ENCODE measurements at places on chromosomes 11 and 22.
A peak's percentile ranks its signal among the peaks of the same experiment; 100 is the strongest.

- no peaks in the 10 kb centered on the region for H3K27me3 ChIP-seq
- H3K4me3 ChIP-seq, result no peak overlapping the region
- no peak overlapping the region for H3K27ac ChIP-seq
- no peak for DNase-seq
- H3K4me1 ChIP-seq, result peaks cover 3% of the 10 kb centered on the region
- H3K36me3 ChIP-seq, result no peaks in the 10 kb centered on the region
Measured at GRCh38 chr11:28838741-28839140, 730.6 kb downstream of the METTL15 start.

DNA sequence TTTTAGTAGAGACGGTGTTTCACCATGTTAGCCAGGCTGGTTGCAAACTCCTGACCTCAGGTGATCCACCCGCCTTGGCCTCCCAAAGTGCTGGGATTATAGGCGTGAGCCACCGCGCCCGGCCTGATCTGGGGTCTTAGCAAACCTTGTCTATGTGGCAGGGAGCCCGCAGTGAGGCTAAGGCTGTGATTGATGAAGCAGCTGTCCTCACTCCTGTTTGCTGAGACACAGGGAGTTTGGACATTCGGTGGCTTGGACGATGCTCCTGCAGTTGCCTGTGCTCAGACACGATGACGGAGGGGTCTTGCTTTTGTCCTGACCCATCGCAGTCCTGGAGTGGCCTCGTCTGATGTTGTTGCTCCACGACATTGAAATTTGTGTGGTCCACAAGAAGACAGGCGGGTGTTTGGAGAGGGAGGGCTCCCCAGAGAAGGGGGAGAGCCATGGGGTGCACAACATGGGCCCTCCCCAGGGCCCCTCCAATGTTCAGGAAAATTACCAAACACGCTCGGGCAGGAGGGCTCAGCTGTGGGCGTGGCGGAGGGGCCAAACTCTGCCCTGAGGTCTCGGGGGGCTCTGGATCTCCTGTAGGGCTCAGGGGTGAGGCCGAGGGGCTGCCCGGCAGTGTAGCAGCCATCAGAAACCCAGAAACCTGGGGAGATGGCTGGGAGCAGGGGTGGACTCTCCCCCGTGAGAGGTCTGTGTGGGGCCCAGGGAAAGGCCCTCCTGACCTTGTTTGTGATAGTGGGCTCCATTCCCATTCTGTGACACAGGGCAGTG, 41.8 kb upstream of the PRR5 start:
- H3K4me3 ChIP-seq, result no peak overlapping the region
- no peaks in the 10 kb centered on the region for H3K27me3 ChIP-seq
- H3K27ac ChIP-seq, result no peak overlapping the region
- DNase-seq, result no peak

- no peaks in the 10 kb centered on the region for H3K27me3 ChIP-seq
- H3K36me3 ChIP-seq, result no peaks in the 10 kb centered on the region
- DNase-seq, result no peak
- H3K4me1 ChIP-seq, result no peaks in the 10 kb centered on the region
- H3K27ac ChIP-seq, result no peak overlapping the region
Measured at GRCh38 chr22:24443668-24444067, 16.3 kb downstream of the ADORA2A start.

DNA sequence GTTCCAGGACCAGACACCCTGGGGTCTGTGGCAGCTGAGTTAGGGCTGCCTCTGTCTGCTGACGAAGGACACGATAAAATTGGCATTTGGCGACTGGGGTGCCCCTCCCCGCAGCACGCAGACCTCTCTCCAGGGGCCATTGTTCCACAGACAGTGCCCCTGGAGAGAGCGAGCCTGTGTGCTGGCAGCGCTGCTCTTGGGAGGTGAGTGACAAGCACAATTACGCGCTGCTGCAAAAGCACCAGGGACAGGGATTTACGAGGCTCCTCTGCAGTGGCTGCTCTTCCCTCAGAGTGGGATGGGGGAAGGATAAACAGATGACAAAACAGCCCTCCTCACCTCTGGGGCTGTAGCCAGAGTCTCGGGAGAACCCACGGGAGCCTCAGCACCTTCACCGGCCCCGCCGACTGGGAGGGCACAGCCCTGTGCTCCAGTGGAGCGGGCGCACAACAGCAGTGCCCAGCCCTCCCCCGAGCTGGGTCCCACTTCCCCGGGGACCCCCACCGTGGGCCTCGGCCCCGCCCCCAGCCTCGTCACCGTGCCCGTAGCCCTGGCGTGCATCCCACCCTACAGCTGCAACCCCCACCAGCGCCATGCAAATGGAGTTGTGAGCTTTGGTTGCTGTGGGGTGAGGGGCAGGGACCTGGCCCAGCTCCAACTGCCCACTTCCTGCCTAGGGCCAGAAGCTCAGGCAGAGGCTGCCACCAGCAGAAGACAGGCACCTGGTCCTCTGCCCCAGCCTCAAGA, 19.6 kb downstream of the CHID1 start:
- H3K36me3 ChIP-seq, result no peaks in the 10 kb centered on the region
- no peak overlapping the region for H3K27ac ChIP-seq
- DNase-seq, result no peak
- no peaks in the 10 kb centered on the region for H3K27me3 ChIP-seq

GRCh38 chr11:132094598-132094997, 724.2 kb downstream of the NTM start:
- no peak for DNase-seq
- H3K4me3 ChIP-seq, result no peak overlapping the region

- H3K4me1 ChIP-seq, result no peaks in the 10 kb centered on the region
- no peak overlapping the region for H3K27ac ChIP-seq
- DNase-seq, result no peak
- H3K4me3 ChIP-seq, result no peak overlapping the region
- H3K36me3 ChIP-seq, result no peaks in the 10 kb centered on the region
- no peaks in the 10 kb centered on the region for H3K27me3 ChIP-seq
Measured at GRCh38 chr11:45087086-45087899, 59.1 kb upstream of the PRDM11 start.

DNA sequence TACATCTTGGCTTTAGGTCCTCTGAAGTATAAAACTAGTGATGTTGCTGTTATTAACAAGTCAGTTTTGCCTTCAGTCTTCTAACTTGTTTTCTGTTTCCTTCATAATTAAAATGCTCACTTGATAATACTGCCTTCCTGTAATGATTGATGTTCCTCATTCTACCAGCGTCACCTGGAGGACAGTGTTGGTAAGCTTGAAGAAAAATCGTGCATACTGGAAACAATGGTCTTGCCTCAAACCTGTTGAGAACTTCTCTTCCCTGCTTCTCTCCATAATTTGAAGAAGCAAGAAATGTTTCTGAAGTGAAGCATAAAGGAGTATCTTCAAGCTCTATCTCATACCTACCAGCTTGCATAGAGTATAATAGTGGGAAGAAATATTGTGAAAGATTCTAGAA, 3.0 kb downstream of the YWHAH start:
- H3K27ac ChIP-seq, result peak overlapping the region; percentile 90
- peaks cover 18% of the 10 kb centered on the region for H3K36me3 ChIP-seq
- H3K4me3 ChIP-seq, result no peak overlapping the region
- peak; percentile 39 for DNase-seq
- no peaks in the 10 kb centered on the region for H3K27me3 ChIP-seq

DNA sequence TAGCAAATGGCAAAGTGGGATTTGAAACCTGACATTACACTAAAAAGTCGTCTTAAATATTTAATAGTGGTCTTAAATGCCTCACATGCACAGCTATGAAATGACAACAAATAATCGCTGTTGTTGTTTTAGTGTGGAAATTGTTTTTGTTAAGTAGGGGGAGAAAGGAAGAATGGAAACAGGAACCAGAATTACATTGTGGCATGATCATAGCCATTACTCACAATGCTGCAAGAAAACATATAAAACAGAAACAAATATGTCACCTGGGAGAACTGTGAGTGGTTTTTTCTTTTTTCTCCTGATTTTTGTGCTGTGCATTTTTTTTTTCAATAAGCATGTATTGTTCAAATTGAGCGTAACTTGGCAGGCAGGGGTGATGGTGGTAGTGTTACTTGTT, 22.9 kb downstream of the FAM76B start:
- H3K27me3 ChIP-seq, result no peaks in the 10 kb centered on the region
- no peak overlapping the region for H3K27ac ChIP-seq
- H3K4me1 ChIP-seq, result no peaks in the 10 kb centered on the region
- no peak overlapping the region for H3K4me3 ChIP-seq
- peaks cover 24% of the 10 kb centered on the region for H3K36me3 ChIP-seq
- DNase-seq, result no peak

DNA sequence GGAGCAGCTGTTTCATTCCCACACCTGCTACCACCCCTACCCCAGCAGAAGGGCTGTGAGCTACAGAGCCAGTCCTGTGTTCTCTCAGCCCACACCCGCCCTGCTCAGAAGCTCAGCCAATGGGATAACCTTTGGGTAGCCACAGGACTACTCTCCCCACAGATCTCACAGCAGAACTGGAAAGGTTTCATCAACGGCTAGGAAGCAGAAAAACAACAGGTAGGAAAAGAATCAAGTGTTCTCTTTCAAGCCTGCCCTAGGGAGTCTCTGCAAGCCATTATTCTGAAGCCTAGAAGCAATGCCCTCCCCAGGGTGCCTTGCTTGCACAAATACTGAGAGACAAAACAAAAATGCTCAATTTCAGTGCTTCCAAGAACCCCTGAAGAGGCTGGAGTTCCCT, 77.2 kb downstream of the TMPRSS5 start:
- no peaks in the 10 kb centered on the region for H3K4me1 ChIP-seq
- no peaks in the 10 kb centered on the region for H3K27me3 ChIP-seq
- no peak overlapping the region for H3K27ac ChIP-seq
- no peaks in the 10 kb centered on the region for H3K36me3 ChIP-seq

GRCh38 chr11:64571410-64572091, 19.5 kb upstream of the SLC22A12 start:
- no peak overlapping the region for H3K27ac ChIP-seq
- 0 out of 2 replicates have a peak, but pooled peaks cover 3% of the 10 kb centered on the region for H3K4me1 ChIP-seq
- no peaks in the 10 kb centered on the region for H3K36me3 ChIP-seq

GRCh38 chr11:30333405-30333804, 10.5 kb downstream of the ARL14EP start:
- peak; percentile 13 for DNase-seq
- H3K36me3 ChIP-seq, result peaks cover 44% of the 10 kb centered on the region
- H3K4me3 ChIP-seq, result no peak overlapping the region
- H3K27ac ChIP-seq, result no peak overlapping the region
- H3K27me3 ChIP-seq, result no peaks in the 10 kb centered on the region
- H3K4me1 ChIP-seq, result no peaks in the 10 kb centered on the region

DNA sequence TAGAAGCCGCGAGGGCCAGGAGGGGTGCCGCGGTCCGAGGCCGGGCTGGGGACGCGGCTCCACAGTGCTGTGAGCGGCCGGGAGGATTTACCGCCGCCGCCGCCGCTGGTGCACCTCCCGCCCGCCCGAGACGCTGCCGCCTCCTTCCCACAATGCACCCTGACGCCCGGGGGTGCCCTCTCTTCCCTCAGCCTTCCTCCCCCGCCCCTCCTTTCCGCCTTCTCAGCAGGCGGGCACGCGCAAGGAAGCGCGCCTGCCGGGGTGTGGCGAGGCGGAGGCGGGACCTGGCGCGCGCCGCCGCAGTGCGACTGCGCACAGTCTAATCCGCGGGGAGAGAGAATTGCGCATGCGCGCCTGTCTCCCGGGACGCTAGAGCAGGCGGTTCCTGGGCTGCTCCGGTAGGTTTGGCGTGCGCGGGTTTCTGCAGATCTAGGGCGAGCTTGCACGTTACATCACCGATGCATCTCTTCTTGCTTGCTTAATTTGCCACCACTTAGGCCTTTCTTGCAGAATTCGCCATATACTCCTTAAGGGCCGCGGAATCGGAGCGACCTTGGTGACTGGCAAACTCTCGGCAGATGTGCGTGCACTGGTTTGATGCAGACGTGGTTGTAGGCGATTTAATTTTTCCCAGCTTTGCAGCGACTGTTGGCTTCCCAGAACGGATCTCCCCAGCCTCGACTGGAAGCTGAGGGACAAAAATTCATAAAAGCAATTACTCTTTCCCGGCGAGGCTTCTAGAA, at the start of the genes GVQW3 and THAP12:
Gene GVQW3, plus strand, starts transcription at position 347 of the 743 bp plus-strand sequence. CDS start 506 bp downstream, outside the sequence.
Gene THAP12, minus strand, starts transcription at position 156 of the 743 bp plus-strand sequence. CDS start 296 bp downstream, outside the sequence.
- peaks cover 14% of the 10 kb centered on the region for H3K4me1 ChIP-seq
- H3K27ac ChIP-seq, result peak within 1 kb of the TSS; percentile 86
- no peaks in the 10 kb centered on the region for H3K36me3 ChIP-seq
- peak; percentile 87 for DNase-seq

GRCh38 chr22:36134182-36134581, 26.4 kb downstream of the APOL3 start:
- H3K27me3 ChIP-seq, result no peaks in the 10 kb centered on the region
- no peak for DNase-seq
- no peak overlapping the region for H3K27ac ChIP-seq
- no peak overlapping the region for H3K4me3 ChIP-seq
- no peaks in the 10 kb centered on the region for H3K36me3 ChIP-seq

DNA sequence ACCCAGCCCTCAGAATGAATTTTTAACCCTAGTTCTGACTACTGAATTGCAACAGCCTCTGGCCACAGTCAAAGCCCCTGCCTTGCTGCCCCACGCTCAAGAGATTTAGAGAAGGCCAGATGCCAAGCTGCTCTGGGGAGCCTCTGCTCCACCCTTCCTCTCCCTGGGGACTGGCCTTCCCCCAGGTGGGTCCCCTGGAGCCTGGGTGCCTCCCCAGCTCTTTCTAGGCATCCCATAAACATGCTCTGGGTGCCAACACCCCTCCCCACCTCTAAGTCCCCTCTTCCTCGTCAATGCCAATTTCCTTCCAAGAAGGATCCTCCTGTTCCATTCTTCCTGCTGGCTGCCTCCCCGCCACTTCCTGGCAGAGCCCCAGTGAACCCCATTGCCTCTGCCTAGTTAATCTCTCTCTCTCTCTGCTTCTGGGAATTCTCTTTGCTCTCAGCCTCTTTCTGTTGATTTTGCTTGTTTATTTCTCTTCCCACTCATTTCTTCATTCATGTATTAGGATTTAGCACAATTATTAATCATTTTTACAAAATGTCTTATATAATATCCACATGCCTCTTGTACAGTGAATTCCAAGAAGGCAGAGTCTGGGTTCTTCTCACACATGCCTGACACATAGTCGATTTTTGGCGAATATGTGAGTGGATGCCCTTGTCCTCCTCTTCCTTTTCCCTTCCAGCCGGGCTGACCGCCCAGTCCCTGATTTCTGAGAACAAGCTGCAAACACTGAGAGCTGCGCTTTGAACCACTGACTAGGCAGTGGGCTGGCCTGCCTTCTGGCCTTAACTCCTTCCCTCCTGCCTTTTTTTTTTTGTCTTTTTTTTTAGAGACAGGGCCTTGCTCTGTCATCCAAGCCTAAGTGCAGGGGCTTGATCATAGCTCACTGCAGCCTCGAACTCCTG, 17.5 kb downstream of the UQCR10 start:
- H3K36me3 ChIP-seq, result no peaks in the 10 kb centered on the region
- no peak for DNase-seq
- no peak overlapping the region for H3K4me3 ChIP-seq
- no peak overlapping the region for H3K27ac ChIP-seq
- H3K27me3 ChIP-seq, result no peaks in the 10 kb centered on the region
- peaks cover 4% of the 10 kb centered on the region for H3K4me1 ChIP-seq
